LoVo (cell line): ENCODE measurements at places on chromosomes 1 and 21.

DNA sequence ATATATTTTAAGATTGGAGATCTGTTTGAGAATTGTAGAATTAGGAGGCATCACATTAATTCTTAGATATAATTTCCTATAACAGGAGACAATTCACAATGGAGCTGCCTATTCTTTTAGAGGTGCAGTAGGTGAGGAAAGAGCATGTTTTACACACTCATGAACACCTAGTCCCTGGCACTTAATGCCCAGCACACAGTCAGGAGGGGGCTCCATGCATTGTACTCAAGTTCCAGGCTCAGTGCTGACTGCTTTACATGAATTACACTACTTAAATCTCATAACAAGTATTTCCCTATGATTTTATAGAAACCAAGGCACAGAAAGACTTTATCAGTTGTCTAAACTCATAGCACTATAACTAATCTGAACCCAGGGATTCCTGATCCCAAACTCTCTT lies 360 bp upstream of the GBP3 start:
- no peak for DNase-seq

DNA sequence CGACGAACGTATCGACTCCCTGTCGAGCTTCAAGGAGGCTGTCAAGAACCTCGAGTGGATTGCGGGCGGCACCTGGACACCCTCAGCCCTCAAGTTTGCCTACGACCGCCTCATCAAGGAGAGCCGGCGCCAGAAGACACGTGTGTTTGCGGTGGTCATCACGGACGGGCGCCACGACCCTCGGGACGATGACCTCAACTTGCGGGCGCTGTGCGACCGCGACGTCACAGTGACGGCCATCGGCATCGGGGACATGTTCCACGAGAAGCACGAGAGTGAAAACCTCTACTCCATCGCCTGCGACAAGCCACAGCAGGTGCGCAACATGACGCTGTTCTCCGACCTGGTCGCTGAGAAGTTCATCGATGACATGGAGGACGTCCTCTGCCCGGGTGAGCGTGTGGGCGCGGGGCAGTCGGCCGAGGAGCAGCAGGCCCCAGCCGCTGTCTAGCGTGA lies 28.0 kb downstream of the COL6A2 start:
- DNase-seq: no peak

- DNase-seq: no peak
Measured at GRCh38 chr1:52601991-52602855, at the start of gene GPX7. Gene GPX7 (plus strand): TSS chr1:52602371. CDS start chr1:52602410, 39 bp downstream.

DNA sequence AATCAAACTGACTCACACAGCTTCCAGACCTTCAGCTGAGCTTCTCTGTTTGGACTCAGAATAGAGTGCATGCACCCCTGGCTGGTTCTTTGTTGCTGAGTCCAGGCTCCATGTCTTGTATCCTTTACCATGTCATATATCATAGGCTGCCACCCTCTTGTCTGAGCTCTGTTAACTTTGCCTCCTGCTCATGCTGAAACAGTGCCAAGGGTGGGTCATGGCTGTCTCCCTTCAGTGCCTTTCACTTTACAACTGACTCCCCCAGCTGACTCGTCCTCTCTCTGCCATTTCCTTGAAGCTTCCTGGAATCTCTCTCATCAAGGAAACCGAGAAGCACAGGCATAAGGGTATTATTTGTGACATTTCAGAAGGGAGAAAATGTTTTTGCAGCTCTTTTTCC lies 885.3 kb downstream of the TTLL7 start:
- DNase-seq: no peak
